ENCODE measurements at places on chromosomes 1 and 21.

DNA sequence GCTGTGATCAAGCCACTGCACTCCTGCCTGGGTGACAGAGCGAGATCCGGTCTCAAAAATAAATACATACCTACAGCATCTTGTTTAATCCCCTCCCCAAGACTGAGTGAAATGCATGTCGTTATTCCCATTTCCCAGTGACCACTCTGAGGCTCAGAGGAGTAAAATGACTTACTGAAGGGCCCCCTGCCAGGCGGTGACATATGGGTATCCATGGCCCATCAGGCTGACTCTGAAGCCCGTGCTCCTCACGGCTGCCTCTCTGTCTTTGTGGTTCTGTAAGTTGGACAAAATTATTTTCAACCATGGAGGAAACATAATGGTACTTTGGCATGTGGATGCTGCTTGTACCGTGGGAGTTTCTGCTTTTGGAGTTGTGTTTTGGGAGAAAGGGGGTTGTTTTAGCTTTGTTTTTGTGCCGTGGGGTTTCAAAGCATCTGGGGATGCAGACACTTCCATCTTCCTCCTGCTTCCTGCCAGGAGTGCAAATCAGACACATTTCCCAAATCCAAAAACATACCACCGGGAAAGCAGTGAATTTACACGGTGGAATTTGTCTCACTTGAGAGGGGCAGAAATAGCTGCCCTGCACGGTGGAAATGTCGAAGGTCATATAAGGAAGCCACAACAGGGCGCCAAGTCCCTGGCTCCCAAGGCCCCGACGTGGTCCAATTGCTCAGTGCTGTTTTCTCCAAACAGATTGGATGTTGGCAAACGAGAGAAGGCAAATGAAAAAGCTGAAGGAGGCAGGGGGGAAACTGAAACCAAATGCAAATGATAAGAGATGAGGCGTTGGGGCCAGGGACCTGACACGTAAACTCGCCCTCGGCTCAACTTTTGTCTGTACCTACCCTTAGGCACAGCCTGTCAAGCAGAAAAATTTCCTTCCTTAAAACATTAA, 17.1 kb upstream of the PINK1 start:
- no peak for DNase-seq

GRCh38 chr1:26254404-26254803, 20.4 kb downstream of the CEP85 start:
- no peak for DNase-seq

DNA sequence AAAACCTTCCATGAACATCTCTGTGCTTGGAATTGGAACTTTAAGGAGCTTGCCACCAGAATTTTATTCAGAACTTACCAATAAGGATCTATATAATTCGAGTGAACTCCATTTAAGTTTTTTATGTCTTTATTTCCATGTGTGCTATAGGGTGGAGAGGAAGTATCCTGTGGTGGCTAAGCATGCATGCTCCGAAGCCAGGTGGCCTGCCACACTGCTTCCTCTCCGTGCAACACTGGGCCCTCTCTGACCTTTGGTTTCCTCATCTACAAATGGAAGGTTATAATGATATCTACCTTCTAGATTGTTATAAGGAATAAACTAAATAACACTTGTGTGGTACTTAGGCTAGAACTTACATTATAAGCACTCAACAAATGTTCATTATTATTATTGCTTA, 382.1 kb downstream of the PTPRC start:
- no peak for DNase-seq

DNA sequence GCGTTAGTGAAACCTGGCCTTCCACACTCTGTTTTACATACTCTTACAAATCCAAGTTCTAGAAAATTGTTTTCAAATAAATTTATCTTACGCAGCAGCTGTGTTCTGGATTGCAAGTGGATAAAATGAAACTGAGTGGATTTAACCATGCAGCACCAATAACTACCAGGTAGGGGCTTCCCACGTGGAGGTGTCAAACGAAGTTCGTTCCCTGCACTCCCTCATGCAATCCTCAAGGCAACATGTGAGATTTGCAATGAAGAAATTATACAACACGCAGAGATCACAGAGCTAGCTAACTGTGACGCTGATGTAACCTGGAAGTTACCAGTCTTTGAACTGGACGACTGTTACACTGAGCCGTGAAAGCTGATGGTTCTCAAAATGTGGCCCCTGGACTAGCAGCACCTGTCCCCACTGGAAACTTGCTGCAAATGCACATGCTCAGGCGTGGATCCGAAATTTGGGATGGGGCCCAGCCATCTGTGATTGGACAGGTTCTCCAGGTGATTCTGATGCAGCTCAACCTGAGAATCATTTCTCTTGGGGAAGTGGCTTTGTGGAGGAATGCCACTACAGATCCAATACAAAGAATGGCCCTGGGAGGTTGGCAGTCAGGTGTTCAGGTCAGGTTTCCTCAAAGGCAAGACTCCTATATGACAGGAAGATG, 36.3 kb downstream of the RSPH1 start:
- DNase-seq, result no peak

GRCh38 chr21:35775778-35776544, 284.4 kb downstream of the SETD4 start:
- no peak for DNase-seq

DNA sequence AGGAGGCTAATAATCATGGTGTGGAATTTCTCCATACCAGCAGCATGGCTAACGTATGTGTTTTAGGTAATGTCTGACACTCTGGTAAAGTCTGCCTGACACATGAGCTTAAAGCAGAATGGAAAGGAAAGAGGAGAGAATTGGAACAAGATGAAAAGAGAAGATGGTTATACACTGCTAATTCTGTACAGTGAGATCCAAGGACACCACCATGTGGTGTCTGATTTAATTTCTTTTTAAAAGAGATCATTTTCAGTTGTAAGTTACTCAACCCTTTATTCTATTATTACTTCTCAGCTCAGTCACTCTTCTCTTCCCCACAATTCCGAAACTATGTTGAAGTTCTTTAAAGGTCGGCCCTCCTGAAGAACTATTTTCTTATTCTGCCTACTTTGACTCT, 15.6 kb downstream of the PRKAB2 start:
- no peak for DNase-seq

GRCh38 chr21:36948686-36949085, 17.8 kb downstream of the HLCS start:
- DNase-seq, result no peak

GRCh38 chr1:47378147-47378546, 37.9 kb upstream of the FOXE3 start:
- DNase-seq, result no peak

- no peak for DNase-seq
These were observed 15.1 kb upstream of the IL22RA1 start for GRCh38 chr1:24157918-24158481.

- DNase-seq, result no peak
These were observed 17.7 kb downstream of the ZNF362 start for GRCh38 chr1:33273961-33274371.

- DNase-seq, result no peak
These were observed 35.6 kb upstream of the NEK7 start for GRCh38 chr1:198121056-198121826.

DNA sequence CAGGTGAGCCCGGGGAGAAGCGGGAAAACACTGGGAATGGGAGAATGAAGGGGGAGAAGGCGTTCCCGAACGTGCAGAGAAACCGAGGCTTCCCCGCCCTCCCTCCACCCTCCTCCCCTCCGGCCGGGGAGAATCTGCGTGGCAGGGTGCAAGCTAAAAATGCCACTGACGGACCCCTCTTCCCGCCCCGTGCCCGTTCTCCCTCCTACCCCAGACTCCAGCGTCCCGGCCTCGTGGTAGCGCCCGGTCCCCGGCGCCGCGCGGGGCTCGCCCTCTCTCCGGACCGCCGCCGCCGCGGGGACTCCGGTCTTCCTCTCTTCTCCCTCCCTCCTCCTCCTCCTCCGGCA, 81.6 kb upstream of the AK4 start:
- DNase-seq, result no peak

DNA sequence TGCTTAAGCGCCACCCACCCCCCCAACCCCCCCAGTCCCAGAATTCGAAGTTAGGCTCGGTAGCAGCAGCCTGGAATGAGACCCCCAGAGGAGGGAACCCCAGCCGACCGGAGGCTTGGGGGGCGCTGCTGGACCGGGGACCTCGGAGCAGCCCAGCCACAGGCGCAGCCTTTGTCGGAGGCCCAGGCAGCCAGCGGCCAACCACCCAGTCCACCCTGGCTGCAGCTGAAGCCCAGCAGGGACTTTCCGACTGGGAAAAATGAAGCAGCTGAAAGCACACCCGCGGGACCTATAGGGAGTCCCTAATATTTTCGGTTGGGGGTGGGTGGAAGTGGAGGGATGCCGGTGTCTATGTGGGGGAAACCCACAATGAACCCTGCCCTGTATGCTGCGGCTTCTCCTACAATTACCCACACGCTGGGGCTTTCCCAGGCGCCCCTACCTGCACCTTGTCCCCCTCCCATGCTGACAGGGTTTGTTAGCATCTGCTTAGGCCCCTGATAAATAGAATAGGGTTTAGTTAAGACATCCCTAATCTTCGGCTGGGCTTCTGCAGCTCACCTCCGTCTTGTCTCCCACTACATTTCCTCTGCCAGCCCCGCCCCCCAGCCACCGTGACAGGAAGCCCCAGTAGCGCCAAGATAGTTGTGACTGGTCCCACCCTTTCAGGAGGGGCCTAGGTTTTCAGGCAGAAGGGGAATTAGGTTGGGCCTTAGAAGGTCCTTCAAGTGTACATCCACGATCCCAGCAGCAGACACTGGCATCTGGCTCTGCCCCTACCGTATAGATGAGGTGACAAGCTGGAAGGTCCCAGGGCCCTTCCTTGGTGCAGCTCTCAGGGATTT, 838 bp downstream of the CCDC28B start:
- DNase-seq, result peak; percentile 64

DNA sequence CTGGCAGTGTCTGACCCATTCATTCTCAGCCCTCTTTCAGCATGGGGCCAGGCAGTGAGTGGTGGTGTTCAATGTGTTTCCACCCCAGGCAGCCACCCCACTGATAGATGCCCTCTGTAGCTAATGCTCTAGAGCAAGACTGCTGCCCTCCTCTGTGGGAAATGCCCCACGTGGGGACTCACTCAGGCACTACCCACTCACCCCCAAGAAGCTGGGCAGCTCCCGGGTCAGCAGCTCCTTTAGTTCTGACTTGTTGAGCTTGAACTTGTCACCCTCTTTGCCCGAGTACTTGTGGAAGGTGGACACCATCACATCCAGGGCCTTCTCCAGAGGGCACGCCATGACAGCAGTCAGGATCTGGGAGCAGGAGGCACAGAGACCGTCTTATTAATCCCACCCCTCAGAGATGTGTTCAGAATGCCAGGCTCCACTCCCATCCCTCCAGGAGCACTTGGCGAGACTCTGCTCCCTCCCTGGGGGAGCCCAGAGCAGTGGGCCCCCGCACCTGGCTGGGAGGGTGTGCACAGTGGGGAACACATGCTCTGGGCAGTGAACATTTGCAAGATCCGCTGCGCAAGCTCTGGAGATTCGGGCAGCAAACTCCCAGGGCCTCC, 1.0 kb downstream of the S100A4 start:
- no peak for DNase-seq

DNA sequence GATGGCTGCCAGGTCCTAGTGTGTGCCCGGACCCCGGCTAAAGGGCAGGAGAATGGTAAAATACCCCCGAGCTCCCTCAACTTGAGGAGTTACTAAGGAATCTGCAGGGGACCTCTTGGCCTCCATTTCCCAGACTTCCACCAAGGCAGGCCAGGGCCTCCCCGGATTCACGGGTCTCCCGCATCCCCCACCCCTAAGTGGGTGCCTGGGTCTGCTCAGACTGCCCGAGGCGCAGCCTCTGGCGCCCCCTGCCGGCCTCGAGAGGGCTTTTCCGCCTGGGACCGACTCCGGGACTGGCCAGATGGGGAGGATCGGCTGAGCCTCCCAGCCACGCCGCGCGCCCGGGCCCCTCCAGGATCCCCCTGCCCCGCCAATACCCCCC, 1.7 kb downstream of the PLEKHG5 start:
- DNase-seq, result peak; percentile 69

DNA sequence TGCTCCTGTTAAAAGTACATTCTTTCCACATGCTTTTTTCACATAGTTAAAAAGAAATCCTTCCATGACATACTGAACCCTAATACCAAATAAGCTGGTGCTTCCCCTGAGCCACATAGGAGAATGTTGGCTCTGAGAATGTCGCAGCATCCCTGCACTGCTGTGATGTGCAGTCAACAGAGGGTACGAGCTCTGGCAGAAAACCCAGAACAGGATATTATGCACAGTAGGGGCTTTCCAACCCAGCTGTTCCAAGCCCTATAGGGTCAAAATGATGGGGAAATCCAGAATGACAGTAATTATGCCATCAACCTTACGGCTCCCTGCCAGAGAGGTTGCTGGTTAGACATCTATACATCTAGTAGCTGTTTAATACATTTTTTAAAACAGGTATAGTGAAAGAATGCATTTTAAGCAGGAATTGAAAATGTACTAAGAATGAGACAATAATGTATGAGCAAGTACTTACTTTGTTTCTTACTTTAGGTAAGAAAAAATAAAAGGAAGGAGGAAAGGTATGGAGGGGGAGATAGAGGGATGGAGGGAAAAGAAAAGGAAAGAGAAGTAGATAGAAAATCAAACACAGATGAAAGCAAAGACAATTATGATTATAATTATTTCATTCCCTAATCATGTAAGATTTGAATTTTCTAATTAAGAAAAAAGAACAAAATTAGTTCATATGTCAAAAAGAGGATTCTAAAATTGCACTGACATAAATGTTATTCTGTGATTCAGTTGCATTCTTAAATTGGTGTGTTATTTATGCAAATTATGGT, 126.0 kb downstream of the NR5A2 start:
- peak; percentile 31 for DNase-seq

DNA sequence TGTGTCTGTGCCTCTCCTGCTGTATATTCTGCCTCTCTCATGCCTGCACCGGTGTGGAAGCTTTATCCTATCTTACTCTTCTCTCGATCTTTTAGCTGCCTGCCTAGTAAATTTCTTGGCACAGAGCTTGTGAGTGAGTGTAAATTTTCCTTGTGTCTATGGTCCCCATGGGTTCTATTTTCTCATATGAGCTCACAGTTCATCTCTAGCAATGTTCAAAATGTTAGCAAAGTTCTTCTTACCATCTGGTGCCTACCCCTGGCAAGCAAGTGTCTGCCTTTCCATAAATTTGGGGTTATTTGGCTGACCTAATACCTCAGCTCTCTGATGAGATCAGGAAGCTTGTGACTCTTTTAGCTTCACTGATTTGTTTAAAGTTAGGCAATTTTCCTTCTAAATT, 572.1 kb upstream of the BRINP3 start:
- DNase-seq, result no peak

DNA sequence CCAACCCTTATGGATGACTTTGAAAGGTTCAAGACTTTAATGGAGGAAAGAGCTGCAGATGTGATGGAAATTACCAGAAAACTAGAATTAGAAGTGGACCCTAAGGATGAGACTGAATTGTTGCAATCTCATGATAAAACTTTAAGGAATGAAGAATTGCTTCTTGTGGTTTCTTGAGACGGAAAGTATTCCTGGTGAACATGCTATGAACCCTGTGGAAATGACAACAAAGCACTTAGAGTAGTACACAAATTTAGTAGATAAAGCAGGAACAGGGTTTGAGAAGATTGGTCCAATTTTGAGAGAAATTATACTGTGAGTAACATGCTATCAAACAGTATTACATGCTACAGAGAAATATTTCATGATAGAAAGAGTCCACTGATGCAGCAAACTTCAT, 215.4 kb downstream of the OMA1 start:
- no peak for DNase-seq

- DNase-seq, result peak; percentile 34
These were observed 39.8 kb downstream of the HTR6 start for GRCh38 chr1:19704247-19705113.

GRCh38 chr1:34361121-34361520, 184.4 kb downstream of the C1orf94 start:
- DNase-seq, result no peak

Measured in stimulated activated CD4-positive, alpha-beta T cell treated with anti-CD3 and anti-CD28 coated beads, Interleukin-2, amount 100 ng/mL, for 4 hours (primary cell).